ENCODE measurements at places on chromosomes 6 and 20.
A peak's percentile ranks its signal among the peaks of the same experiment; 100 is the strongest.

DNA sequence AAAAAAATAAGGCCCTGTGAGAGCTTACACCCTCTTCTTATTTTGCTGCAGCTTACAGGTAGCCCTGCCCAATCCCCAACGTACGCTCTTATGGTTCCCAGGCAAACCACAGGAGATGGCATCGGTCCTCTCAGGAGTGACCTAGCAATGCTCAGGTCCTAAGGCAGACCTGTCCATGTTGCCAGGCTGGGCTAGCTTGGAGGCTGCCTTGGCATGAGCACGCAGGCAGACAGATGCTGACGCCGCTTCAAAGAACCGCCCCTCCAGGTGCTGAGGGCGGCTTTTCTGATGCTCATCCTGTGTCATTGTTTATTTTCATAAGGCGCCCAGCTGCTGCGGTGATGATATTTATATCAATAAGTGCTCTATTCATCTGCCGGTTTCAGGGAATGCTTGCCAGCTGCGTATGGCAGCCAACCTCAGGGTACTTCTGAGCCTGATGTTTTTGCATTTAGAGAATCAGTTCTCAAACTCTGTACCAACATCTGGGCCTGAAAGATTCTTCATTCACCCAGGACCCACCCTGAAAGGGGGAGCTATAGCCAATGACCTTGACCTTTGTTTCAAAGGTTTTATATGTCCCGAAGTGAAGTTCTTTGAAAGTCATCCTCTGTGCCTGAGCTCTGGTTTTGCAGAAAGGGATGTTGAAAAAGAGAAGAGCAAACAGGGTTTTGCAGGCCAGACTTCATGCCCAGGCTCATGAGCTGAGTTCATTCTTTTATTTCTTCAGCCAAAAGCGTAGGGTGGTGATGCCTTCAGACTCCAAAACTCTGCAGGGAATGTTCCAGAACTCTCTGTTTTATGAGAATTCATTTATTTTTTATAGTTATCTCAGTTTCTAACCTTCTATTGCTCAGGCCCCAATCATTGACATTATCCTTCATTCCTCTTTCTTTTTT, 475.6 kb upstream of the CHD6 start:
- no peak for DNase-seq

- peak; percentile 23 for DNase-seq
Measured at GRCh38 chr6:1856381-1856780, 246.7 kb downstream of the FOXC1 start.

DNA sequence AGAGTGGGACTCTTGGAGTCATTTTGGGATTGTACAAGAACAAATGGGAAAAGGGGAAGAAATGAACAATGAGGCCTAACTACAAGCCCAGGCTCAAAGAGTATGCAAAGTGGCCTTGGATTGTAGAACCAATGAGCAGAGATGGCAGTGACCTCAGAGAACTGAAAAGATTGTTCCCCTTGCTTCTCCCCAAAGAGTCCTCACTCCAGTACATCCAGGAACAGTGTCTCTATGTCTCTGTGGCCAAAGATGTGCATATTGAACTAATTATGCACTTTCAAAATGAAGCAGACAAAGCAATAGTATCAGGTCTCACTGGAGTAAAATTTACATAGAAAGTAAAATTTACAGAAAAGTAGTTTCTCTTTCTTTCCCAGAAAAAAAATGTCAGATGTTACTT, 81.0 kb downstream of the SMLR1 start:
- no peak for DNase-seq

- no peak for DNase-seq
Measured at GRCh38 chr20:4086771-4087687, 71.7 kb upstream of the RNF24 start.

- no peak for DNase-seq
Measured at GRCh38 chr20:44707018-44707579, 8.1 kb upstream of the CCN5 start.

- DNase-seq: no peak
Measured at GRCh38 chr6:327538-328116, 35.3 kb downstream of the DUSP22 start.

- DNase-seq: no peak
Measured at GRCh38 chr6:142167486-142167885, 20.4 kb downstream of the VTA1 start.

DNA sequence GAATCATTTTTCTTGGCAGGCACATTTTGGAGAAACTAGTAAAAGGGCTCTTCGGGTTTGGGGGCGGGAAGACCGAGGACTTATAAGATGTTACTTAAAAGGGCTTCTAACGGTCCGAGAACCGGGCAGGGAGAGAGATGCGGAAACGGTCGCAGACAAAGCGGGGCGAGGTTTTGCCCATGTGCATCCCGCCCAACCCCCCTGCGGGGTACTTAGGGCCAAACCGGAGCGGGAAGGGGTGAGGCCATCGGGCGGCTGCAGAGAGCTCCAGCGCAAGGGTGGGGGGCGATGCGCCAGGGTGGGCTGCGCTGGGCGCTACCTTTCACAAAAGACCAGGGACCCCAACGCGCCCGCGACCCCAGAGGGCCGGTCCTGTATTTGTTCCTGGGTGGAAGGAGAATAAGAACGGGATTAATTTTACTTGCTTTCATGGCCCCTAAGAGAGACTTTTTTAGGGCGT, 616 bp downstream of the TUBB start:
- DNase-seq: no peak
